Spinal cord (tissue), 10 donors: ENCODE measurements at places on chromosomes 6 and 20. TPM values are rescaled to one million over a fixed set of nuclear protein-coding genes. Genes with fewer than 3 reads are reported as not detected.

DNA sequence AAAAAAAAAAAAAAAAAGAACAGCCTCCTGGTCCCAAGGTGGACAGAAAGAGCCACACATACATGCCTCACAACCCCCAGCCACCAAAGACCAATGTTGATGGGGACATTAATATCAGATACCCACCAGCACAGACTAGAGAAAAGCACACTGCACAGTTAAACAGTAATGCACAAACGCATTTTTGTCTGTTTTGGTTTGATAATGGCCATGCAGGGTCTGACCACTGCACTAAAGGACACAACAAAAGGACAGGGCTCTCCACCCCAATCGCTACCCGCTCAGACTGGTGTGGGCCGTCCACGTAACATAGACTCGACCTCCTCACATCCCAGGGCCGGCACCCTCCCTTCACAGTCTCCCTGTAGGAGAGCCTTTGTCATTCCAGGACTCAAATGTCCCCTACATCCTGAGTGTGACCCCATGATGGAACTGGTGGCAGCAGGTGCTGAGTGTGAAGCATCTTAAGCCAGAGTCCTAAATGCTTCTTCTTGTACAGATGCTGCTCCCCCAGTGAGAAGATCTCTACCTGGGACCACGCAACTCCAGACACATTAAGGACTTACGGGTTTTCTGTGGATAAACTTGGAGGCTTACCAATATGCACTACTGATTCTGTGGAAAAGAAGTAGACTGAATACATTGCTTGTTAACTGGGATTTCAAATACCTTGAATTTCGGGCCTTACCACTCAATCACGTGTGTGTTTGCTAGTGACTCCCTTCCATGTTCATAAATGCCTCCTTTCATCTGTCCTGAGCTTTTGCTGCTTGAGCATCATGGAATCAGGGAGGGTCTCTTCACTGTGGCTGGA is 28.0 kb downstream of the RRBP1 start:
- H3K27ac ChIP-seq = no peak overlapping the region
- H3K36me3 ChIP-seq = peaks cover 22% of the 10 kb centered on the region
- H3K4me1 ChIP-seq = peaks cover 24% of the 10 kb centered on the region
- no peak for DNase-seq
- H3K27me3 ChIP-seq = no peaks in the 10 kb centered on the region

- peak overlapping the region; percentile 93 for H3K4me3 ChIP-seq
- peaks cover 62% of the 10 kb centered on the region for H3K36me3 ChIP-seq
- DNase-seq = no peak
- peak overlapping the region; percentile 70 for H3K27ac ChIP-seq
These were observed 571 bp downstream of the CSNK2B start for GRCh38 chr6:31666337-31666965.

- peaks cover 3% of the 10 kb centered on the region for H3K27me3 ChIP-seq
- no peaks in the 10 kb centered on the region for H3K36me3 ChIP-seq
- no peak for DNase-seq
- no peak overlapping the region for H3K27ac ChIP-seq
- H3K4me3 ChIP-seq = no peak overlapping the region
These were observed 30.2 kb downstream of the PRR18 start for GRCh38 chr6:166277892-166278578.

Gene RHAG
- total RNA-seq = 11.0 TPM

Gene CDH4
- 5.8 TPM for total RNA-seq
